Fibroblast of the aortic adventitia (primary cell): ENCODE measurements at places on chromosomes 3 and 15.
A peak's percentile ranks its signal among the peaks of the same experiment; 100 is the strongest.

GRCh38 chr15:74657846-74658245 is 38.0 kb downstream of the EDC3 start:
- DNase-seq = peak; percentile 36

DNA sequence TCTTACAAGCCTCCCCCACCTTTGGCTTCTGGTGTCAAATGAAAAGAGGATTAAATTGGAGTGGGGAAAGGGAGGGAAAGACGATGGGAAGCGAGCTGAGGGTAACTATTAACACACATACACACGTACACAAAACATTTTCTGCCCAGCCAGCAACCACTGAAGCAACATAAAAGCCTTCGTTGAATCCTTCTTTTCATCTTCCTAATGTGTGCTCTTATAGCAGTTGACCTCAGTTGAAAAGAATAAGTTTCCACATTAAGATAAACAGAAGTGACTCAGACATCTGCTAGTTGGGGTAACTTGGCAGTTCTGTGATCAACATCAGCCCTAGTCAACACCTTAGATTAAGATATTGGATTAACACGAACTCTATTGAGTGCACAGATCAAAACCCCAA is 558.5 kb downstream of the MECOM start:
- peak; percentile 57 for DNase-seq

- peak; percentile 94 for DNase-seq
Observed at GRCh38 chr3:111729087-111729846, 129.8 kb upstream of the PHLDB2 start.

DNA sequence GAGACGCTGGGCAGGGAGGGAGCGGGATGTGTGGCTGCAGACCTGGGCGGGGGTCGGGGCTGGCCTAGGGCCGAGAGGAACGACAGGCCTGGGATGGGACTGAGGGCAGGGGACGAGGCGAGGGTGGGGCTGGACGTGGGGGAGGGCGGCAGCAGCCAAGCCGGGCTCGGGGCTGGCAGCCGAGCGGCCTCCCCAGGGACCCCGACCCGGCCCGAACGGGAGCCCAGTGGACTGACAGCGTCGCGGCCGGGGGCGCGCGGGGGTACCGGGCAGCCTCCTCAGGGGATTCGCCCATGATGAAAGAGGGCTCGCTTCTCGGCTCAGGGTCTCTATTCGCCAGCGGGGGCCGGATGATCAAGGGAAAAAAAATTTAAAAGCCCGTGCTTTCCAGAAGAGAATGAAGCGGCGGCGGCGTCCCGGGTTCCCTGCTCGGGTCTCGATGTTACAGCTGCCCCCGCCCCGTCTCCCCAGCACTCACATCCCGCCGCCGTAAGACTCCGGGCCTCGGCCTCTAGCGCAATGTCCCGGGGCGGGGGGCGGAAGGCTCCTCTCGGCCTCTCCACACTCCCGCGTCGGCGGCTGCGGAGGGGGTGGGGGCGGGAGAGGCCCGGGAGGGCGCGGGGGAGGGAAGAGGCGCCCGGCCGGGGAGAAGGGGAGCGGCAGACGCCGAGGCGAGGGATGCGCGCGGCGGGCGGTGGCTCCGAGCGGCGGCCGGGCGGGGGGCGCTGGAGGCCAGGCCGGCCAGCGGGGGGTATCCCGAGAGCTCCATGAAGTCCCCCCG is 4.3 kb downstream of the PTH1R start:
- DNase-seq = no peak

GRCh38 chr3:4864503-4864902 is 114.7 kb upstream of the BHLHE40 start:
- peak; percentile 25 for DNase-seq

- peak; percentile 43 for DNase-seq
Observed at GRCh38 chr3:65568497-65568896, 470.2 kb downstream of the MAGI1 start.

DNA sequence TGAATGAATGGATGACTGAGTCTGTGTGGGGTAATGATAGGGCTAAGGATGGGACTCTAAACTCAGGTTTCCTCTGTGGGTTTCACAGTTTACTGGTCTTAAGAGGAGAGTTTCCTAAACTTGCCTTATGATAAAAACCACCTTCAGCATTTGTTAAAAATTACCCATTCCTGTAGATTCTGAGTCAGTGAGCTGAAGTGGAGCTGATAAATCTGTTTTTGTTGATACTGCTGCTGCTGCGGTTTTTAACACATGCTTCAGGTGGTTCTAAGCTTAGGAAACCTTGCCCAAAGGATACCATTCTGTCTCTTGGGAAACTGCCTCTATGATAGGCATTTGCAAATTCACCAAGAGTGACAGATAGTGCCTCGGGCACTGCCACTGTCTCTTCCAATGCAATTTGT is 52.6 kb downstream of the MECOM start:
- no peak for DNase-seq

DNA sequence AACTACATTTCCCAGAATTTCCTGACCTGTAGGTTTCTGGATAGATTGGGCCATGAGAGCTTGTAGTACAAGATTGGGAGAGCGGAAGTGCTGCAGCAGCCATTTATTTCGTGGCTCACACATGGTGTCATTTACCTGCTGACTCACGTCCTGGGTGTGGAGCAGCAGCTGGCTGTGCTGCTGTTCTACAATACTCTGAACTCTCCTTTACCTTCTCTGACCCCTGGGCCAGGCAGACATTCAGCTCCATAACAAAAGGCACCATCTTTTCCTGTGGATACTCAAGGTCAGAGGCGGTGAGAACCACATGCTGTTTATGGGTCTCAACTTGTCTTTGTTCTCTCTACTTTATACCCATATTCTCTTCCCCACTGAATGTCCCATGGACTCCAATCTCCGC is 490.2 kb downstream of the IGSF11 start:
- no peak for DNase-seq

DNA sequence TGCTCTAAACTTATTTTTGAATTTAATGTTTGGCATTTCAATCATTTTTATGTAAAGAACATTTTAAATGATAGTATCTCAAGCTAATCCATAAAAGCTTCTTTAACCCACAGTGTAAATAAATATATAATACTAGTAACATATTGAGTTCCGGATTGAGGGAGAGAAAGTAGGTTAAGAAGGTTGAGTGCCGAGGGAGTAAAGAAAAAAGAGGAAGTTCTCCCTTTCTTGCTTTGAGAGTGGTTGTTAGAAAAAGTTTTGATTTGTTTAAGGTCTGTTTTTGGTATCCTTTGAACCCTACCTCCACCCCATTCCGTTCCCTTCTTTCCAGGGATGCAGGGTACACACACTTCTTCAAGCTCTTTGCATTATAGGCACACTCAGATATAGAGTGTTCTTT is 130.8 kb downstream of the VPS8 start:
- no peak for DNase-seq

DNA sequence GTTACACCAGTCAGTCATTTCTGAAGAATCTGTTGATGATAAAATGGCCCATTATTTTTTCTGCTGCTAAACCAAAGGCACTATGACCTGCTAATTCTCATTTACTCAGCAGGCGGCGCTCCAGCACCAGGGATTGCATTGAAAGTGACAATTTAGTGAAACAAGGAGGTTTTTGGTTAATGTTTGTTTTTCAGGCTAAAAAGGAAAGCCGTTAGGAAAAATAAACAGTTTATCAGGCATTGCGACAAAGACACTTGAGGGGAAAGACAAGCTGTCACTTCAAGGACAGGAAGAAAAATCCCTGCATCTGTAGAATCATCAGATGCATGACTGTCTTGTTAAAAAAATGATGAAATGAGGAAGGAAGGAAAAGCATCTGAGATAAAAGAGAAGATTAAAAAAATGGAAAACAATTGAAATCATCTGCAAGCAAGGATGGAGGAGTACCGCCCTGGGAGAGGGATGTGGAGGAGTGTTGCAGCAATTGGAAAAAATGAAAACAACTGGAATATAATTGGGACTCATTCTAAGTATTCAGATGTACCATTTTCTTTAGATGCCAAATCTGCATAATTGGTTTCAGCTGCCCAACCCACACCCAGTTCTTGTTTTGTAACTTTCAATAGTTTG is 54.0 kb downstream of the NR1D2 start:
- DNase-seq = peak; percentile 75

DNA sequence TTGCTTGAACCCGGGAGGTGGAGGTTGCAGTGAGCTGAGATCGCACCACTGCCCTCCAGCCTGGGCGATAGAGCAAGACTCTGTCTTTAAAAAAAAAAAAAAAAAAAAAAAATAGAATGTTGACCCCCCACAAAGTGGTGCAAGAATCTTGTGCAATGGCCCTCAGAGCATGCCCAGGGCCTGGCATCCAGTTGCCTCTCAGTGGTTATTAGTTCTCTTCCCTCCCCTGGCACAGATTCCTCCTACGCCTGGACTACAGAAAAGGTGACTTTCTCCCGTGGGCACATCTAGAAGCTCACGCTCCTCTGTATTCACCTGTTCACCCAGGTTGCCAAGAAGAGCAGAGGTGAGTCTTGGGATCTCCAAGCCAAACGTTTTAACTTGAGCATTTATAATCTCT is 36.7 kb downstream of the ACSBG1 start:
- no peak for DNase-seq
